Left colon (tissue), 2 donors: ENCODE measurements at places on chromosomes 4 and X. TPM values are rescaled to one million over a fixed set of nuclear protein-coding genes. Genes with fewer than 3 reads are reported as not detected.

DNA sequence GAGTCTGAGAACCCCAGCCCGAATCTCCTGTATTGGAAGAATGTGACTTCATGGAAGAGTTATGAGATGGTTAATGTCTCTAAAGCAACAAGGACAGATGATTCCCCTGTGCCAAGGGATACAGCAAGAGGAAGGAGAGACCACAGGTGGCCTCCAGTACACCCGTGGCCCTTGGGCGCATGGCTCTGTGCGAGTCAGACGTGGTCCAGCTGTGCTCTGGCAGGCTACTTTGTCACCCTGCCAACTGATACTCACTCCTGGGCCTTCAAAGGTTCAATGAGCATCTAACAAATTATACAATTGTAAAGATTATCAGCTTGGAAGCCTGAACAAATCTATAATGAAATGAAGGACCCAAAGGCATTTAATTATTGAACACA lies 71.7 kb downstream of the NYX start:
- no peak for DNase-seq

GRCh38 chrX:98338544-98338943 lies 1454.8 kb downstream of the RPA4 start:
- no peak for DNase-seq

GRCh38 chr4:84669201-84669600 lies 86.3 kb downstream of the CDS1 start:
- DNase-seq: no peak

DNA sequence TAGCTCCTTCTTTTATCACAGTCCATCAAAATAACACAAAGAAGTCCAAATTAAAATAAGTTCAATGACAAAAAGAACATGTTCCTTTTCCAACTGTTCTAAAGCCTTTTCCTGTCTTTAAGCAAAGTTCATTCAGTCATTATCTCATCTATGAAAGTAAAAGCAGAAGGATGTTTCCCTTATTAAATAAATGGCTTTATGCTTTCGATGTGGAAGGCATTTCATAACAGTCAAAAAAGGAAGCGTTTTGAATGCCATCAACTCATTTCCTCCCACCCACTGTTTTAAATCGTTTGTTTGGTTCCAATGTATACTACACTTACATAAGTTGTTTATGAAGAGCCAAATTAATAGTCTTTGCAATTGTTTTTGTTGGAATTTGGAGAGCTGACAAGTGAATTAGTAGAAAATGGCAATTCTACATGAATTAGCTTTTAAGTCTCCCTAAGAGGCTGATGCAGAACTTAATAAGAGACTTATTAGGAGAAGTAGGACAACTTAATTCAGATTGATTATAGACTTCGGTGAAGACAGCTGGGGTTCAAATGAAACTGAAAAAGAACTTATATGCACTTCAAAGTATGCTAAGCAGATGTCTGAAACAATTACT lies 392.6 kb upstream of the FTHL17 start:
- DNase-seq: no peak

DNA sequence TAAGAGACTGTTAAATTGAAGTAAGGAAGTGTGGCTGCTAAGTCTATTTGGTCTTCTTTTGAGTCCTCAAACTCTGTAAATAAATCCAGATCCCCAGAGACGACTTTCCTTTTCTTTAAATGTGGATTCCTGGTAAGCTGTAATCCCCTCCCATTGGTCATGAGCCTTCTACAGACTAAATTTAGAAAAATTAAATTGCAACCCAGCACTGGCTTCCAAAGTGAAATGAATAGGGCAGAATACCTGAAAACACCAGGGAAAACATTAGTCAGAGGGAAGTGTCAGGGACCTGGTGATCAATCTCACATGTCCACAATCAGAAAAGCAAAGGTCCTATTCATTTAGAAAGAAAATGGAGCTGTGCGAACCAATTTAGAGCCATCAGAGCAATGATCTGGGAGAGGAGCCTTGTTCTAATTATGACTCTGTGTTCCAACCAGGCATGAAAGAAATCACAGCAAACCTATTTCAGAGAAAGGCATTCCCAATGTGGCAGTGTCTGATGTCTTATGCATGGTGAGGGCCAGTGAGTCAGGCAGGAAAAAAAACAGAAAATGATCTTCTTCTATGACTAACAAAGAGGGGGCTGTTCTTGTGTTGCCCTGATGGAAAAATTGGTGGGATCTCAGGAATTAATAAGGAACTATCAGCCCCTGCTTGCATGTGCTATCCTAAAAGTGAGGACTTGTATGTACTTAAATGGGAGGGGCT lies 19.8 kb upstream of the CCDC149 start:
- no peak for DNase-seq

GRCh38 chrX:138057883-138058282 lies 492.0 kb downstream of the ZIC3 start:
- no peak for DNase-seq

- DNase-seq: no peak
Observed at GRCh38 chrX:11913001-11913400, 155.0 kb downstream of the MSL3 start.

DNA sequence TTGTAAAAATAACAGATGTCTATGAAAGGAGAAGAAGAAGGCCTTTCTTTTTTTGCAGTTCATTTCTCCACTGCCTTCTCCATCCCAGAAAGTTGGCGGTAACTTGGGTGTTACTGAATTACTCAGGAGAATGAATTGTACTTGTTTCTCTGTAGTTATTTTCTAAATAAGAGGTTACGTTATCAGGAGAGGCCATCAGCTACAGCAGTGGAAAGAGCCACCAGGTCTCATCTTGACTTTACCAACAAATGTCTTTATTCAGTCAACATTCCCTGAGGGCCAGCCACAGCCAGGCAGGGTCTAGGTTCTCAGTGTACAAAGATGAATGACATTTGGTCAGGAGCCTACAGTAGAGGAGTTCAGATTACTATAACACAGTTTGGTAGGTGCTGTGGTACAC lies 8.1 kb downstream of the HADH start:
- DNase-seq: no peak

DNA sequence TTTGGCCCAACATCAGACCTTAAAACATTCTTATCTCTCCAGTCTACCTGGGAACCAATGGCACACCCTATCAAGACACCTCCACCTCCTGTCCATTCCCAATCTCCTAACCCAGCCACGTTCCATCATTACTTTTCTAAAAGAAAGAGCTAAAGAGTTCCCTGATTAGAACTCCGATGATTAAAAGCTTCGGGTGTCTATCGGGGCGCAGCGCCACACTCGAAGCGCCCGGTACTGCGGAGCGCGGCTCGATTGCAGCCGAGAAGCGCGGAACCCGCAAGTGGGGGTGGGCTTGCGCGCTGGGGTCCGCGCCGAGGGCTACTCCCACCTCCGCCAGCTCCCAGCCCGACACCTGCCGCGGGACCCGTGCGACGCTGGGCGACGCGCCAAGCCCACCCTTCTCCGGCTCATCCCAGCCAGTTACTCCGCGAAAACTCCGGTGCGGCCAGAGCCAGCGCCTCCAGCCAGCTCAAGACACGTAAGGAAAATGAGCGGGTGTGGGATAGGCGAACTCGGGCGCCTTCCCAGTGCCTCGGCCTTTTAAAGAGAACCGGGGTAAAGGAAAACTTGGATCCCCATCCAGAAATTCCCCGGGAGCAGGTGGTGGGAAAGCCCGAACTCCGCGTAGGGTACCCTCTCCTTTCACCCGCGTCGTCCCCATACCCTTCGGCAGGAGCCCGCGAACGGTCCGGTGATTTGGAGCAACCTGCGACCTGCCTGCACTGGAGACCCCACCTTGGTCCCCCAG lies 593 bp downstream of the NPY1R start:
- DNase-seq: peak; percentile 26

DNA sequence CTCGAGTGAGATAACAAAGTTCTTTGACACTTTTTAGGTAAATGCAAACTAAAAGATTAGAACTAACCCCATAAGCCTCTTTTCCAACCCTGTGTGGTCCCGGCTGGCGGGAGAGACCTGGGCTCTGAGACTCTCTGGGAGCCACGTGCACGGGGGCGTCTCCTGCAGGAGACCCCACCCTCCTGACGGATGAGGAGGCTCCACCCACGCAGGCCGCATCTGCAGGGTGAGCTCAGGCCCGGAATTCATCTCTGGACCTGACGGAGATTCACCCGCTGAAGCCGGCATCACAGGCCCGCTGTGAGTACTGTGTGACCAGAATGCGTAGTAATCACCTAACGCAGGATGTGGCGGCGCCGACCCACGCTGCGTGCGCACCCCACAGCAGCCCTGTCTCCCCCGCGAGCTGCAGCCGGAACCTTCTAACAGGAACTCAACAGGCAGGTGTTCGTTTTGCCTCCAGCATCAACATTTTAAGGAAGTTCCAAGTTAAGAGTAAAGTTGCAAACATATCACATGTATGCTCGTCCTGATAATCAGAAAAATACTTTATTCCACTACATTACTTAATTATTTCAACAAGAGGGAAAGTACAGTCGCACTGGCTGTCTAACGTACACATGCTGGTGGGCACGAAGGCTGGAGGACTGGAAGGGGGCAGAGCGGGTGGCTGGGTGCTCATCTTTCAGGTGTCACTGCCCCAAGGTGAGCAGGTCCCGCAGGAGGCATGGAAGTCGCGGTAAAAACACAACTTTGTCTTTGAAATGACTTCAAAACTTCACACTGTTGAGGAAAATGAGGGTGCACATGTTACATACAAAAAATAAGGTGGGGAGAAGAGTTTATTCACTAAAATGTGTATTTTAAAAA lies 44.5 kb downstream of the FGFRL1 start:
- peak; percentile 33 for DNase-seq

GRCh38 chr4:8580321-8581093 lies at the start of gene GPR78:
Gene GPR78 (plus strand): TSS chr4:8580392. CDS start chr4:8580983, 591 bp downstream.
- DNase-seq: peak; percentile 70

DNA sequence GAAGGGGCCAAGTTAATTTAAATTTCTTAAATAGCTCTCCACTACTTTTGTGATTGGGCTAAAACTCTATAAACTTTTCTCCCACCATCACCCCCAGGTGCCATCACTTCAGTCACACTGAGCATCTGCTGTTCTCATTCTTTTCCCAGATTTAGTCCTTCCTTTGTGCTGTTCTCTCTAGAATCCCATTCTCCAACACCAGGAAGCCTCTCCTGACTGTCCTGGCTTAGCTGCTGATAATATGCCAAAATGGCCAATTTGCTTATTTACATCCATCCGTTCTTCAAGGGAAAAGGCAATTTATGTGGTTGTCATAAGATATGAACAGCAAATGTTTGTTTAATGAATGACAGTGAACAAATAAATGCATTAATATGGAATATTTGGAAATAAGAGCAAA lies 44.1 kb downstream of the FGFBP1 start:
- DNase-seq: no peak

DNA sequence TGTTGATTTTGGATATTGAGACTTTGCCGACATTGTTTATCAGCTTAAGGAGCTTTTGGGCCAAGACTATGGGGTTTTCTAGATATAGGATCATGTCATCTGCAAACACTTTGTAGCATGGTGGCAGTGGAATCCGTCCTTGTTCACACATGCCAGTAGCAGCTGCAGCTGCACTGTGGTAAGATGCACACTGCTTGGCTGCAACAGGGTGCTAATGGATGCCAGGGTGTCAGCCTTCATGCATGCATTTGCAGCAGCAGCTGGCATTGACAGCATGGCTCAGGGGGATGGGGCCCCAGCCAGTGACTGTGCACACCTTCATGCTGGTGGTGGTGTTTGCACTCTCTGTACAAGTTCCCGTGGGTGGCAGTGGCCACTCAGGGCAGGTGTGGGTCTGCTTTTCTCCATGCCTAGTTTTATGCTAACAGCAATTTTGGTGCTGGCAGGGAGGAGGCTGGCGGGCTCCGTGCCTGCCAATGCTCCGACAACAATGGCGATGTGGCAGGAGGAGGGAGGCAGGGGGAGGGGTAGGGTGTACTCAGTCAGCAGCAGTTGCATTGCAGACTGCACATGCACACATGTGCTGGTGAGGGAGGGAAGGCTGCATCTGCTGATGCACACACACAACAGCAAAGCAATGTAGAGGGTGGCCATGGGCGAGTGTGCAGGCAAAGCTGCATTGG lies 37.5 kb downstream of the BEX3 start:
- no peak for DNase-seq

DNA sequence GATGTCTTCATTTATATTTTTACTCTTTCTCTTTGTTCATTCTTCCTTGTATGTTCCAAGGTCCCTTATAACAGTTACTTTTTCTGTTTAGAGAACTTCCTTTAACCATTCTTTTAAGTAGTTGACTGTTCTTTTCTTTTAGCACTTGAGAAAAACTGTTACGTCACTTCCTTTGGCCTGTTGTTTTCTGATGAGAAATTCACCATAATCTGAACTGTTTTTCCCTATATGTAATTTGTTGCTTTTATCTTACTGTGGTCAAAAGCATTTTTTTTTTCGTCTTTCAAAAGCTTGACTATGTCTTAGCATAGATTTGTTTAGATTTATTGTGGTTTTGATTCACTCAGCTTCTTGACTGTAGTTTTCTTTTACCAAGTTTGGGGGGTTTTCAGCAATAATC lies 1660.3 kb upstream of the PCDH10 start:
- no peak for DNase-seq

GRCh38 chr4:24794916-24795665 lies at the start of gene SOD3:
Gene SOD3 (plus strand): TSS chr4:24795573. CDS start chr4:24799522, 3,949 bp downstream.
- DNase-seq: peak; percentile 89

DNA sequence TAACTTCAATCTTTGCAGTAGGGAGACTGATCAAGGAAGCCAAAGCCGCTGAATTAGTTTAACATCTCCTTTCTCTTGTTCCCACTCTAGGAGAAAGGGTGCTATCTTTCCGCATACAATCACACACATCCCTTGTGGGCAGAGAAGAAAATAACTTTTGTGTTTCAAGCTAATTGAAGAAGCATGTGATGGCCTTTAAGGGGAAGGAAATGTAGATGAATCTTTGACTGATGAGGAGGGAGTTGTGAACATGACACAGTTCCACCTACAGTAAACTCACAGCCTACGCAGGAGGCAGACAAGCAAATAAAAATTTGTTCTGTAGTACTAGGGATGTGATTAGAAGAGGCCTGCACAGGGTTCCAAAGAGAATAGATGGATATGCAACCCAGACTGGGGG lies 14.7 kb upstream of the SPATA4 start:
- no peak for DNase-seq

DNA sequence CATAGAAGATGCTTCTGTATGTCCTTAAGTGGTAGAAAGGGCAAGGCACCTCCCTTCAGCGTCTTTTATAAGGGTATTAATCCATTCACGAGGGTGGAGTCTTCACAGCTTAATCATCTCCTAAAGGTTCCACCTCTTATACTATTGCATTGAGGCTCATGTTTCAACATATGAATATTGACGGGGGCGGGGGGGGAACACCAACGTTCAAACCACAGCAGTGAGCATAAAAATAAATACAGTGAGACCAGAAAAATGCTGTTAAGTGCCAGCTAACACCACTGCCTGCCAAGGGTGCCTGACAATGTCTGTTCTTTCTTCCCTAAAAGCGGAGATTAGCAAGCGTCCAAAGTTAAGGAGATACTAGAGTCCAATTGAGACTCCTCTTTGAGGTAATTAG lies 323.3 kb downstream of the STK32B start:
- no peak for DNase-seq

- no peak for DNase-seq
Observed at GRCh38 chr4:53043055-53043454, 180.9 kb downstream of the RASL11B start.

- no peak for DNase-seq
Observed at GRCh38 chr4:178329226-178329872, 887.1 kb upstream of the AGA start.

GRCh38 chr4:140926672-140927071 lies 170.5 kb upstream of the TBC1D9 start:
- no peak for DNase-seq

ADGRG4 gene
- total RNA-seq: 0.03 TPM

NLGN4X gene
- total RNA-seq: 1.8 TPM

OGT gene
- total RNA-seq: 101 TPM

SLC10A4 gene
- total RNA-seq: 0.27 TPM

DDX60 gene
- 98.5 TPM for total RNA-seq

DMRTC1B gene
- total RNA-seq: 0.61 TPM

S100P gene
- total RNA-seq: 136 TPM

SHROOM3 gene
- 158 TPM for total RNA-seq
